Fibroblast of lung (primary cell): ENCODE measurements at places on chromosomes 4 and X.

GRCh38 chr4:150668824-150669223 is 86.9 kb downstream of the MAB21L2 start:
- no peak for DNase-seq

DNA sequence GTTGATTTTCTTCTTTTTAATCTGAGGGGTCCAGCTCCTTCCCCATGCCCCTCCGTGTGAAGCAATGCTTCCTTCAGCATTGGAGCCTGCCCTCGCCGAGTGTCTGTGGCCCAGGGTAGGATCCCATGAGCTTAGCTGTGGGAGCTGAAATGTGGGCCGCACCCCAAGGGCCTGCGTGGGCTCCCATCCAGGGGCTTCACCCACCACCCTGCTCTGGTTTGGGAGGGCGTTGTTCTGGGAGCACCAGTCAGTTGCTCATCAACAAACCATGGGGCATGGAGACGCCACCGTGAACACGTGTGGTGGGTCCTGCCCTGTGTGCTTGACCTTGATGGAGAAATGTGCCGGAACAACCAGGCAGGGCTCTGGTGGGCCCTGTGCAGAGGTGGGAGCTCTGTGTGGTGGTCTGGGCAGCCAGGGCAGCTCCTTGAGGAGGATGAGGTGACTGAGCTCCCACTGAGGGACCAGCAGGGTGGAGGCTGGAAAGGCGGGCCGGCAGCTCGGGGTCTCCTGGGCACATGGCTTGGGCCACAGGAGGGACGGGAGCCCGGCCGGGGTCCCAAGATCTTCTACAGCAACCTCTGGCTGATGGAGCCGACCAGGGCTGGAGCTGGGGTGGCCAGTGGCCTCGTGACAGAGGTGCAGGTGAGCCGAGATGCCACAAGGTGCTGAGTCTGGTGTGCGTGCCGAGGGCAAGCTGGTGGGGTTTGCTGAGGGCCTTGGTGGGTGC is 39.6 kb upstream of the NKX1-1 start:
- DNase-seq = no peak

DNA sequence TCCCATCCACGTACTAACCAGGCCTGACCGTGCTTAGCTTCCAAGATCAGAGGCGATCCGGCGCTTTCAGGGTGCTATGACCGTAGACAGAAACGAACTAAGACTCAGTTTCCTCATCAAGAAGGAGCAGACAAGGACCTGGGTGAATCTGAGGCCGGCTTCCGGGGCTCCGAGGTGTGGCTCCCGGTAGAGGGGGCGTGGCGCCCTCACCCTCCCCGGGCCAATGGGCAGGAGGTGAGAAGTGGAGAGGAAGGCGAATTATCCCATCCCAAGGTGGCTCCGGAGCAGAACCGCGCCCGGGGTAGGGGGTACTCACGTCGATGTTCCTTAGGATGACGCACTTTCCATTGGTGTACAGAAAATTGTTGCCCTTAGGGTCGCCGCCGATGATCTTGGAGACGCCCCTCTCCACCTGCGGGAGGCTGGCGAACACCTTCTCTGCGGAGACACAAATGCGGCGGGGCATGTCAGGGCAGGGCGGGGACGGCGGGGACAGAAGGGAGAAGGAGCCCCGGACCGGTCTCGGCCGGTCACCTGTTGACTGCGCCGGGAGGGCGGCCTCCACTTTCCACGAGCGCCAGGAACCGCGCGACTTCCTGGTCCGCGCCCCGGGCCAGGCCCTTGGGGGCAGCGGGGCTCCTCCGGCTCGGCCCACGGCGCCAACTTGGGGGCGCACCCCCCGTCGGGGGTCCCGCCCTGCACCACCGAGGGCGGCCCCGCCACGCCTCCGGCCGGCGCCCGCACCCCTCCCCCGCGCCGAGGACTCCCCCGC is 616 bp downstream of the WDR1 start:
- no peak for DNase-seq

DNA sequence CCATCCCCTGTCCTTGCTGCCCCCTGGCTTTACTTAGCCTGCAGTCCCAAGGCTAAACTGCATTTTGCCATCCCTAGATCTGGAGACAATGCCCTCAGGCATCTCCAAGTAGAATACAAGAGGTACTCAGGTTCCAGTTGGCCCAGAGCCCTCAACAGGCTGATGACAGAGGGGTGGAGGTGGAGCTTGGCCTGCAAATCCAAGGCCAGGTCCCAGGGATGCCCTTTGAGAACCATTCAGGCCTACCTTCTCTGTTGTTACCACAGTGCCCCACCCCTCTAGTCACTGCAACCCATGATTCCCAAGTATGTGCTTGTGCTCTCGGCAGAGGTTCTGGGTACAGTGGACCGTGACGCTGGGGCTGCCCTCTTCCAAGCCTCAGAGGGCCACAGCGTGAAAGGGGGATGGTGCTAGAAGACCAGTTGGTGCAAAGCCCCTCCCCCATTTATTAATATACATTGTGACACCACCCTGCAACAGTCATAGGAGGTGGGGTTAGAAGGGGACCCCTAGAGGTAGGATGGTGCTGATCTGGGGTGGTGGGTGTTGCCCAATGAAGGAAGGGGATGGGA is 6.4 kb upstream of the UBA1 start:
- DNase-seq = no peak

DNA sequence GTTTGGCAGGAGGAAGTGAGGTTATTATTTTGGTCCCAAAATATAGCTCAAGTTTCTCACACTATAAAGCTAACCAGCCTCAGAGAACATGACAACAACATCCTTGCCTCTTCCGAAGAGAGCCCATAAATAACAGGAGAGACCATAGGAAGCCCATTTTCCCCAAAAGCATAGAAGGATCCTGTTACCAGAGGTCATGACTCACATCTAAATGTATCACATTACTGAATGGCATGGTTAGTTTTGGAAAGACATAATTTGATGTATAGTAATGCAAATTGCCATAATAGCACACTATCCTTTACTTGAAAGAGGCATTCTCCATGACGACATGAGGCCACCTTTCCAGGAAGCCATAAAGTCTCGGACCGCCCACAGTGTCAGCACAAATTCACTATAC is 238.8 kb upstream of the GRIA3 start:
- no peak for DNase-seq

DNA sequence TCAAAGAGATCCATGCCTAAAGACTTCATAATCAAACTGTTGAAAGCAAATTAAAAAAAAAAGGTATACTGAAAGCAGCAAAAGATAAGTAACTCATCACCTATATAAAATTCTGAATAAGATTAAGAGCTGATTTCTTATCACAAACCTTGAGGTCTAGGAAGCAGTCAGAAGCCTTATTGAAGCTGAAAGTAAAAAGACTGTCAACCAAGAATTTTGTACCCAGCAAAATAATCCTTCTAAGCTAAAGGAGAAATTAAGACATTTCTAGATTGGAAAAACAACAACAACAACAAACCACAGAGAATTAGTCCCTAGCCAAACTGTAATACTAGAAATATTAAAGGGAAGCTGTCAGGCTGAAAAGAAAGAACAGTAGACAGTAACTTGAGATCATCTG is 622.9 kb downstream of the PCDH7 start:
- no peak for DNase-seq

GRCh38 chr4:98508829-98509598 is 149.4 kb downstream of the TSPAN5 start:
- no peak for DNase-seq
